A549 (cell line): ENCODE measurements at places on chromosomes 11 and 22. TPM values are rescaled to one million over a fixed set of nuclear protein-coding genes. Genes with fewer than 3 reads are reported as not detected.

GRCh38 chr22:30277547-30278344, 11.1 kb upstream of the OSM start:
- no peak for DNase-seq

Gene IL10RA
- 0.03 TPM in 1 of 3 replicates, not detected in the others for polyA plus RNA-seq

Gene ANGPTL5
- polyA plus RNA-seq: not detected in 3 replicates

Gene TRPM5
- polyA plus RNA-seq: not detected in 3 replicates

GRCh38 chr11:33656768-33657167, 43.9 kb downstream of the C11orf91 start:
- no peak for DNase-seq

GRCh38 chr11:132620423-132620822, 911.9 kb downstream of the OPCML start:
- DNase-seq: no peak

Gene APOC3
- polyA plus RNA-seq: not detected in 3 replicates

- no peak for DNase-seq
These were observed 16.1 kb upstream of the NTM start for GRCh38 chr11:131354251-131354701.

DNA sequence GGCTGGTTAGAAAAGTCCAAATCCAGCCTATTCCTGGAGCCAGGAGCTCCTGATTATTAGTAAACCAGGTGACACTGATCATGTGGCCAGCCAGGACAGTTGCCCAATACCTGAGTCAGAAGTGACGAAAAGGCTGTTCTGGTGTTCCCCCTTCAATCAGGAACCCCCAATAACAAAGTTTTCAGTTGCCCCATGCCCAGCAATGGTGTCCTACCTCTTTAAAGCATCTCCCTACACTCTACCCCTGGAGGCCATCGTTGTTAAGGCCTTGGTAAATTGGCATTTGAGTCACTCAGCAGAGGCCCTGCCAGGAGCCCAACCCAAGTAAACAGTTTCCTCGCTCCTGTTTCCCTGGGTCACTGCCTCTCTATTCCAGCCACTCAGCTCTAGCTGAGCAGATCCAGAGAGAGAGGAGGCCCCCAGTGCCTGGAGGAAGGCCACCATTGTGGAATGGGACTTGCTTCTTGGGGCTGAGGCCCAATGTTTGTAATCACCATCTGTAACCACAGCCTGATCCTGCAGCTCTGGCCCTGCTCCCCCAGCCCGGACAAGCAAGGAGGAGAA, 25.0 kb downstream of the ARHGAP1 start:
- DNase-seq: peak; percentile 52

- no peak for DNase-seq
These were observed 100.8 kb downstream of the PRMT3 start for GRCh38 chr11:20488352-20488751.

- peak; percentile 92 for DNase-seq
These were observed 58.3 kb downstream of the MYH9 start for GRCh38 chr22:36329254-36330078.

- no peak for DNase-seq
These were observed 8.9 kb downstream of the SULT4A1 start for GRCh38 chr22:43853328-43853931.

DNA sequence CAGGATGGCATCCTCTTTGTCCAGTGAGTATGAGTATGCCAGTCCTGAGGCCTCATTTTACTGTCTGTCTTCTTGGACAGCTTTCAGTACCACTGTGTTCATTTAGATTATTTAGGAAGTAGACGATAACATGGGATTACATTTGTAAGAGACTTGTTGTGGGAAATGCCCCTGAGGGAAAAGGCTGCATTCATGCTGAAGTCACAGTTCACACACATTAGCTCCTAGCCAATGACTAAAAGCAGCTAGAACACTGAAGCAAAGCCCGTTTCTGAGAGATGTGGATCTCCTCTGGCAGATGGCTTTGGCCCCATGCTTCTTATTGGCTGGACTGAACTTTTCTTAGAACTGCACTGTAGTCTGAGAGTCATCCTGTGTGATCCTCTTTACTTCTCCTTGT, 242.4 kb downstream of the FAM76B start:
- no peak for DNase-seq

DNA sequence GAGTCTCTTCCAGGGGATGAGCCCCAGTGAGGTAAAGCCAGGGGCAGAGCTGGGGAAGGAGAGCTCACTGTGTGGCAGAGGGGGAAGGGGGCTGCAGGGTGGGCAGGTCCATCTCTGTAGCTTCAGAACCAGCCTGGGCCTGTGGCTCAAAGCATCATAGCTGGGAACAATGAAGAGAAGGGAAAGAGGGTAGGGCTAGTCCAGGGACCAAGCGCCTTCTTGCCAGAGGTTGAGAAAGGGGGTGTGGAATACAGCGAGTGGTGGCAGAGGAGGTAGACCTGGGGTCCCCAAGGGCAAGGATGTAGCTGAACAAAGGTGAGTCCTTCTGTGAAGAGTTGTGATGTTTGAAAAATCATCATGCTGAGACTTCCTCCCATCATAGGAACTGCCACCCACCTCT, 1.2 kb upstream of the PLA2G3 start:
- DNase-seq: no peak

DNA sequence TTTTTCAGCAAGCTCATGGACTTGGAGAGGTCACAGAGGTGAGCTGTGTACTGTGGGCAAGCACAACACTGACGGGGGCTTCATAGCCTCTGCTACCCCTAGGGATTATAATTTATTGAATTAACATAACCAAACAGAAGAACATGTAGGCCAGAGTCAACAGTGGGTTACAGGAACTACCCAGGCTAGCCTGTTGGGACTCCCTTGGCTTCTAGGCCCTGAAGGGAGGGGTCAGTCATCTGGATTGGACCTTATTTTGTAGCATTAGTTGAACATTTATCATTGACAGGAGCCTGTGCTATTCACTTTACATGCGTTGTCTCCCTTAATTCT, 56.9 kb downstream of the KREMEN1 start:
- DNase-seq: no peak

DNA sequence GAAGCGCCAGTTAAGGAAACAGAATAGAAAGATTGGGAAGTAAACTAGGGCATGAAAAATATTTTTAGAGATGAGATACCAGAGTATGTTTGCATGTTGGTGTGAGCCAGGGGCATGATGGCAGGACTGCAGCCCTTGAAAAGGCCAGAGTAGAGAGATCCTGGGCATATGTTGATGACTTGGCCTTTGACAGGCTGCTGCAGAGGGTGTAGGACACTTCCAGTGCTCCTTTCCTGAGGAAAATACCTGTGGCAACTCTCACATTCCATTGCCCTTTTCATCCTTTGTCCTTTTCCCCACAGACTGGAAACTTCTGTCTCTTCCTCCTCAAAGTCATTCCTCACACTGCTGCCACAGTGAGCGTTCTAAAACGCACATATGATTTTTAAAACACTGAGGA, 150.7 kb upstream of the CCDC90B start:
- no peak for DNase-seq

DNA sequence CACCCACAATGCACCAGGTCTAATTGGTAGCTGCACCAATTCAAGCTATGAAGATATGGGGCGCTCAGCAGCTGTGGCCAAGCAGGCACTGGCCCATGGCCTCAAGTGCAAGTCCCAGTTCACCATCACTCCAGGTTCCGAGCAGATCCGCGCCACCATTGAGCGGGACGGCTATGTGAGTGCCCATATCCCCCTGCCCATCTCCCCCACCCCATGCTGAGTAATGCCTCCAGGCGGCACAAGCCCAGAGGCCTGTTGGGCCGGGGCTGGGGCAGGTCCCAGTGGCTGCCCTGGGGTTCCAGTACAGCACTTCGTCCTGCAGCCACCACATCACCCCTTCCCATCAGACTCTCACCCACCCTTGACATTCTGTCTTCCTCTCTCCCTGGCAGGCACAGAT, 21.5 kb downstream of the POLR3H start:
- DNase-seq: no peak

DNA sequence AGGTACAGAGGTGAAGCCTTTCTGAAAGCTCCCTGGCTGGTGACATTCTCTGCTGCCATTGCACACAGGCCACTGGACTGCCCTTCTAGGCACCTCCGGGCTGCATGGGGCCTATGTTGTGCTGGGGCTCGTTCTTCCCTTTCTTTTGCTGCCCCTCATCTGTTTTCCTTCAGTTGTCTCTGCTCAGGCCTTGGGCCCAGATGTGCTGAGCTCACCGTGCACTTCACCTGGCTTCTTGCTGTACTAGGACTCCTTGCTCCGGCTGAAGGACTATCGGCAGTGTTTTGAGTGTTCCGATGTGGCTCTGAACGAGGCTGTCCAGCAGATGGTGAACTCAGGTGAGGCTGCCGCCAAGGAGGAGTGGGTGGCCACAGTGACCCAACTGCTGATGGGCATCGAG, 59.4 kb downstream of the CABIN1 start:
- DNase-seq: no peak

- DNase-seq: no peak
These were observed 17.2 kb upstream of the OR5B21 start for GRCh38 chr11:58525037-58525614.

GRCh38 chr22:23774922-23775436, 2.3 kb downstream of the MMP11 start:
- DNase-seq: no peak

GRCh38 chr11:131612533-131612932, 242.1 kb downstream of the NTM start:
- no peak for DNase-seq

Gene MS4A5
- polyA plus RNA-seq: not detected in 3 replicates

DNA sequence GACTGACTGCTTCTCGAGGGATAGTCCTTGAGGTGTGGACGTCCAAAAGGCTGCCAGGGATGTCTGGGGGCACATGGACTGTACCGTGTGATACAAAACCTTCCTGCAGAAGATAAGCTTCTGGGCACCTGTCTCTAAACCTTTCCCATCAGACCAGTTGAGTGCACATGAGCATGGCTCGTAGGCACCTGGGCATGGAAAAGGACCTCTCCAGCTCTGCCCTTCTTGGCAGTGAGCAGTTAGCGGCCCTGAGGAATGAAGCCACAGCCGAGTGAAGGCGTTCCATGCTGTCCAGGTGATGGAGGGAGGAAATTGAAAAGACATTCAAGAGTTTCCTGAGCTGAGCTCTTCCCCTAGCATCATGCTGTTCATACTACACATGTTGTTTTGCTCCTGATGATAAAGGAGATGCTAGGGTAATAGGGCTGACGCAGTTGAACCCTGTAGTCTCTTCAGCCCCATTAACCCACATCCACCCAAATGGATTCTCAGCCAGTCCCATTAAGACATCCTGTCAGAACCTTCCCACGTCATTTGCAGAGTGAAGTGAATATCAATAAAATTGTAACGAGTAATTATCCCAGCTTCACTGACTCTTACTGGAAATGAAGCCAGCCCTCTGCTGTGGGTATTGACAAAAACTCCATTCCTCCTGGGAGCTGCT, 138.6 kb downstream of the KIRREL3 start:
- no peak for DNase-seq

Gene MOGAT2
- not detected in 3 replicates for polyA plus RNA-seq

- no peak for DNase-seq
These were observed 326.5 kb downstream of the BUD13 start for GRCh38 chr11:116446048-116446941.

Gene LYVE1
- polyA plus RNA-seq: 0.04 TPM in 1 of 3 replicates, not detected in the others

Gene FOLH1
- polyA plus RNA-seq: not detected in 3 replicates

DNA sequence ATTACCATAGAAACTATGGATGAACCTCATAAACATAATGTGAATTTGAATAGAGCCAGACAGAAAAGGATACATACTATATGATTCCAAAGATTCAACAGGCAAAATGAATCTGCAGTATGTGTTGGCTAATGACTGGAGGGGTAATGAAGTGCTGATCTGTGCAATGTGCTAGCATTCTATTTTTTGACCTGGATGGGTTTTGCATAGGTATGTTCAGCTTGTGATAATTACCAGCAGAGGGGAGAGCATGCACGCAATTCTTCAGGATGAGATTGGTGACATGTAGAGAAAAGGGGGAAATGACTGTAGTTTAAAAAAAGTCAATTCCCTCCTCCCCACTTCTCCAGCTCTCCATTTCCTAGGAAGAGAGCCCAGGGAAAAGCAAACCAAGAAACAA, 618 bp upstream of the CCDC81 start:
- no peak for DNase-seq

Gene APOA1
- 0.10 to 0.23 TPM (median 0.21 TPM) in 3 replicates for polyA plus RNA-seq

- DNase-seq: no peak
These were observed 2.6 kb downstream of the CNTF start for GRCh38 chr11:58625086-58625485.

GRCh38 chr11:90318651-90319050, 95.8 kb upstream of the CHORDC1 start:
- no peak for DNase-seq

DNA sequence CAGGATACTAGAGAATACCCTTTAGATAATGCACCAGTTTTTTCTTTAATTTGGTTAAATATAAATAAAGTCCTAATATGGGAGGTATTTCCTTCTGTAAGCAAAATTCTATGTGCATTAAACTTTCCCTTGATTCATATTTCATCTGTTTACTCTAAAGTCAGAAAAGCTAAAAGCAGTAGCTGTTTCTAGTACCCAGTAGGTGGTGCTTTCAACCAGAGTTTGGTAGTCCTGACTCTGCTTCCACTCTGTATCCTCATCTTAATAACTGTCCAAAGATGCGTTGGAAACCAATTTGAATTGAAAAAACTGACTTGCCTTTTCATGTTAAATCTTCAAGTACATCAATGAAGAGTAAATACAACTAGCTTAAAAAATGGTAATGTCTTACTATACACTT, 1065.2 kb downstream of the JRKL start:
- DNase-seq: no peak

DNA sequence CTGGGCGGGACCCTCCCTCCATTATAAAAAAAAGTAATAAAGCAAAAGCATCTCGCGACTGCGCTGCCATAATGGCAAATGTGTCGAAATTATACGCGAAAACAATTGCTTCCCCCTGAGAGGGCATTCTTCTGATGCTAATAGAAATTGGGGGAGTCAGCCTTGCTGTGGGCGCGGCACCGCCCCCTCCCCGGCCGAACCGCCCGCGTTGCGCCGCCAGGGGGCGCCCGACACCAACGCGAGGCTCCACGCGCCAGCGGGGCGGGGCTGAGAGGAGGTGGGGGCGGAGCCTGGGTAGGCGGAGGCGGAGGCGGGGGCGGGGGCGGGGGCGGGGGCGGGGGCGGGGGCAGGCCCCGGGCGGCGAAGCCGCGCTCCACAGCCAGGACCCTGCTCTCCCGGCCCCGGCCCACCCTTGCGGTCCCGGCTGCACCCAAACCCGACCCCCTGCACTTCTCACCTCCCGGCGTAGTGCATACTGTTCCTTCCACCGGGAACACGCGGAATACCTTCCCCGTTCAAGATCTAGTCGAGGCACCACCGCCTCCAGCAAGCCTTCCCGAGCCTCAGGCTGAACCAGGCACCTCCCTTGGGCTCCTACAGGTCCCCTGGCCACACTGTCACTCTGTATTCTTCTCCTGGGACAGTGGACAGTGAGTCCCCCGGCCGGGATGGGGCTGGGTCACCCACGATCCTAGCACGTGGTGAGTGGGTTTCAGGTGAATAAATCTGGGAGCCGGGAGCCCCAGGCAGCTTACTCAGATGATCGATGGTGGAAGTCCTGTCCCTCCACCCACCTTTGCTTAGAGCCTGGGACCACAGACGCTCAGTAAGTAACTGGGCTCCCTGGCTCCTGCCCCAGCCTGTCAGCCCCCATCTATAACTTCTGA, 15.5 kb upstream of the UPK3A start:
- DNase-seq: peak; percentile 38

- peak; percentile 74 for DNase-seq
These were observed 84.1 kb downstream of the LARGE2 start for GRCh38 chr11:46006418-46007070.
